Amniotic stem cell (primary cell): ENCODE measurements at places on chromosomes 6 and 20.

DNA sequence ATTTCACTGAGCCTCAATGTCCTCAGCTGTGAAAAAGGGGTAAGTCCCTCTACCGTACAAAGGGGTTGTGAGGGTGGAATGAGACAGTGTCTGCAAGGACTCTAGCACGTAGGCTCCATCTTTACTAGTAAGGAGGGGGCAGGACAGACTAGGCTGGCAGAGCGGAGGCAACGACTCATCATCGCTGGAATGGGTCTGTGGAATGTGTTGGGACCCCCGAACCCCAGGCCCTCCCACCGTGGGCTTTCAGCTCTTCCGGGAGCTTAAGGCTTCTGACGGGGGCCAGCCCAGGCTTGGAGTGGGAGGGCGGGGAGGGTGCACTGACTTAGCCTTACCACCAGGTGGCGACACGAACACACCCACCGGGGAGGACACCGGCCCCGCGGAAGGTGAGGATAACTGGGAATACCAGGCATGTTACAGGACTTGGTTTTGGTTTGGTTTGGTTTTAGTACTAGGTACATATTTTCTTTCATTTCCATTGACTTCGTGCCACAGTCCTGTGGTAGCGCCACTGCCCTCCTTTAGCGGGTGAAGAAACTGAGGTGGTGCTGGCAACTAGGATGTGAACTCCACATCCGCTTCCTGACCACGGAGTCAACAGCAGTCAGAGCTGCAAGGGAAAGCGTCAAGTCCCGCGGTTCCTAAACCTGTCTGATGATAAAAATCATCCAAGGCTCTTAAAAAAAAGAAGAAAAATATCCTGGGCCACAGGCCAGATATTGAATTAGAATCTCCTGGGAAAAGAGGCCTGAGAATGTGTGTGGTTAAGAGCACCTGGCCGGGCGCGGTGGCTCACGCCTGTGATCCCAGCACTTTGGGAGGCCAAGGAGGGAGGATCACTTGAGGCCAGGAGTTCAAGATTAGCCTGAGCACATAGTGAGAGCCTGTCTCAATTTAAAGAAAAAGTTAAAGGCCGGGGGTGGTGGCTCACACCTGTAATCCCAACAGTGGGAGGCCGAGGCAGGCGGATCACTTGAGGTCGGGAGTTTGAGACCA is 10.3 kb upstream of the TULP1 start:
- peak; percentile 41 for DNase-seq

GRCh38 chr6:157946865-157947532 is 34.7 kb upstream of the SYNJ2 start:
- no peak for DNase-seq

- no peak for DNase-seq
Observed at GRCh38 chr6:33869826-33870423, 66.1 kb upstream of the MLN start.

DNA sequence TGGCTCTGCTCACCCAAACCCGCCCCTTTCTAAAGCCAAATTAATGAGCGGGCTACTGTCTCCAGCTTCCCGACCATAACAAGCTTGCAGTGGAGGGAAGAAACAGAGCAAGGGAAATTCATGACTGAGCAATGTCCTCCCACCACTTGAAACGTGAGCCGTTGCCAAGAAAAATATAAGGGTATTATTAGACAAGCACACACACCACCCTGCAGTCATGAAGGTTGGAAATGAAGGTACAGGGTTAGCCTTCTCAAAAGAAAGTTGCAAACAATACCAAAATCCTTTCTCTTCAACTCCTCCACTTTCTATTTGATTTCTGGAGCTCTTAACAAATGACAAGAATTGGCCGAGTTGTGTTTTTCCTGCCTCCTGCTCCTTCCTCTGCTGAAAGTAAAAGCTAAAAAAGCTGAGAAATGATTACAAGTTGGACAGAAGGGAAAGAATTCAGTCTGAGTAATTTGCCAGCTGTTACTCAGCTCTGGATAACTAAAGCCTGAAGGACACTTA is 151.1 kb upstream of the B3GAT2 start:
- DNase-seq, result peak; percentile 1

- no peak for DNase-seq
Observed at GRCh38 chr20:58634521-58635278, 16.4 kb upstream of the STX16 start.

GRCh38 chr6:40410821-40411220 is 176.3 kb downstream of the LRFN2 start:
- DNase-seq, result no peak

DNA sequence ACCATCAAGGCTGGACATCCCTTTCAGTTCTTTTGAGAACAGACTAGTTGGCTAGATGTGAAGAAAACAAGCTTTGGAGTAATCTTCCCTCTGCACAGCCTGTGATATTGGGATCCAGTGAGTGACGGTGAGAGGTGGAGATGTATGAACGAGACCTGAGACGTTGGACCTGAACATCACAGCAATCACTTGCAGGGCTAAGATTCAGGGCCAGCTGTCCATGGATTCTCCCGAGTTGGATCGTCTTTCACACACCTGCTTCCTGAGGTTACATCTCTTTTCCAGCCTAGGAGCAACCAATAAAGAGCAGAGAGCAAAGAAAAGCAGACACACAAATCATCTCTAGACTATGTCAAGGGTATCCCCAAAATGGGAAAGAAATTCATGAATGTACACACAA is 30.0 kb upstream of the TMEM14A start:
- DNase-seq, result no peak

- DNase-seq, result no peak
Observed at GRCh38 chr6:83459663-83460062, 28.8 kb upstream of the ME1 start.

GRCh38 chr6:142821860-142822259 is 123.1 kb downstream of the HIVEP2 start:
- no peak for DNase-seq

DNA sequence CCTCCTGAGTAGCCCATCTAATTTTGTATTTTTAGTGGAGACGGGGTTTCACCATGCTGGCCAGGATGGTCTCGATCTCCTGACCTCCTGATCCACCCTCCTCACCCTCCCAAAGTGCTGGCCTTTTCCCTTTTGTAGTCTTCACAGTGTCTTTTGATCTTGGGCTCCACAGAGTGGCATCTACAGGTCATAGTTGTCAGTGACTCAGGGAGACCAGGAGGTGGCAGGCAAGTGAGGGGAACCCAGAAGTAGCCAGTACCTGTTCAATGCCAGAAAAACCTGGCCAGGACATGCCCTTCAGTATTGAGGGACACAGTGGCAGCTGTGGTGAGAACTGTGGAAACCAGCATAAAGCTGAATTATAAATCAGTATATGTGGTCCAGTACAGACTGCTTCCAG is 19.6 kb downstream of the RPP21 start:
- DNase-seq, result no peak
